ENCODE measurements at places on chromosomes 12 and 14.

- DNase-seq: no peak
Observed at GRCh38 chr12:26102953-26103352, 21.9 kb downstream of the BHLHE41 start.

- DNase-seq: no peak
Observed at GRCh38 chr12:69886715-69887114, 61.7 kb downstream of the MYRFL start.

- DNase-seq: no peak
Observed at GRCh38 chr14:92637228-92637627, 111.2 kb downstream of the LGMN start.

- no peak for DNase-seq
Observed at GRCh38 chr12:28507033-28507432, 316.8 kb downstream of the CCDC91 start.

- DNase-seq: no peak
Observed at GRCh38 chr14:57493467-57494181, at the start of gene CCDC198. TSS of gene CCDC198 (minus strand) at chr14:57493857. CDS start at chr14:57493715, 142 bp downstream.

DNA sequence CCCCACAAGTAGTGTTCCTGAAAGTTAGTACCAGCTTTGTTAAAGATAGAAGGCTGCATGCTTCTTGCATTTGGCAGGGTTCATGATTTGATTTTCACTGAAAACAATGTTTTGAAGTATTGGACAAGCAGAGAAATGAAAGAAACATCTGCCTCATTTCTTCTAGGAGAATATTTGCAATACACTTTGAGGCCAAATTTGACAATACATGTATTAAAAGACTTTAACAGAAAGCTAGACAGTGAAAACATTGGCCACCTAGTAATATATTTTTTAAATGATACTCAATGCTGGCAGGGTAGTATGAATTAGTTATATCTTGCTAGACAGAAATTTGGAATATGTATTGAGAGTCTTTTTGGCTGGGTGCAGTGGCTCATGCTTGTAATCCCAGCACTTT, 68.5 kb downstream of the GCH1 start:
- DNase-seq: no peak

DNA sequence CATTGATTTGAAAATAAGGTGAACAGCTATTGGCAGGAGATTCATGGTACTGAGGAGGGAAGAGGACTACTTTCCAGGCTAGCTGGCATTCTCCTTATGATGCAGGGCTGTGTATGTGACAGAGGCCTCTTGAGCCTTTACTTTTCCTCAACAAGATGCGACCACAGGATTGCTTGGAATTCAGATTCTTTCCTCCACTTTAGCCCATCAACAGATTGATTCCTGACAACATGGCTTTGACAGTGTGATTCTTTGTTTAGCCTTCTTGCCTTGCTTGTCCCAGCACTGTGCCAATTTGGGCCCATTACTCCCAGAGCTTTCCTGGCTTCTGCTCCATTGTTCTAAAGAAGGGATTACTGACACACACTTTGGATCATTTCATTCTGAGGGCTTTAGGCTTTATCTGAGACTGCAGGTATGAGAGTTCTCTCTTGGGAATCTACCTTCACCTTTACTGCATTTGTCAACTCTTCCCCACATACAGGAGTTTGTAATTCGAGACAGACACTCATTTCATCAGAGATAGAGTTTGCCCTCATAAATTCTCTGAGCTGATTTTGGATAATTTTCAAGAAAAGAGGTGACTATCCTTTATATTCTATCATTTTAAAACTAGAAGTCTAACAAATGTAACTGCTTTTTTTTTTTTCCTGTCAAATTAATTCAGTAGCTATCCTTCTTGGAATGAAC, 206.4 kb upstream of the GZMB start:
- no peak for DNase-seq

DNA sequence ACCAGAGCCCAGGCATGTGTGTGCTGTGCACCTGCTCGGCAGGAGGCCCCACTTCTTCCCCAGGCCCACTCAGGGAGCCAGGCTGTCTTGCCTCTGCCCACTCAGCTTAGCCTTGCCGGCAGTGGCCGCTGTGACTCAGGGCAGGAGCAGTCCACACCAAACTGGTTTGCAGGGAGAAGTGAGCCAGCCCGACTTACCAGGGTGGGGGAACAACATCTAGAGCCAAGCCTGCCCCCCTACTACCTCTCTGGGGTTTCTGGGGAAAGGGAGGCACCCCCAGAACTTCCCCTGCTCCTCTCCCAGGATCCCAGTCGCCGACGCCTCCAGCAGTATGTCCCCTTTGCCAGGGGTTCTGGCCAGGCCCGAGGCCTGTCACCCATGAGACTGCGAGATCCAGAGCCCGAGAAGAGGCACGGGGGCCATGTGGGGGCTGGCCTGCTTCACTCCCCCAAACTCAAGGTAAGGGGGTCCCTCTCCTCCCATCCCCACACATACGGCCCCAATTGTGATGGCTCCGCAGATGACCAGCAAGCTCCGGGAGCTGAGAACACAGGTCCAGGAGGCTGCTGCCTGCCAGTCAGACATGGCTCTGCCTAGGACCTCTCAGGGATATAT, 3.0 kb downstream of the PLEKHG6 start:
- no peak for DNase-seq

DNA sequence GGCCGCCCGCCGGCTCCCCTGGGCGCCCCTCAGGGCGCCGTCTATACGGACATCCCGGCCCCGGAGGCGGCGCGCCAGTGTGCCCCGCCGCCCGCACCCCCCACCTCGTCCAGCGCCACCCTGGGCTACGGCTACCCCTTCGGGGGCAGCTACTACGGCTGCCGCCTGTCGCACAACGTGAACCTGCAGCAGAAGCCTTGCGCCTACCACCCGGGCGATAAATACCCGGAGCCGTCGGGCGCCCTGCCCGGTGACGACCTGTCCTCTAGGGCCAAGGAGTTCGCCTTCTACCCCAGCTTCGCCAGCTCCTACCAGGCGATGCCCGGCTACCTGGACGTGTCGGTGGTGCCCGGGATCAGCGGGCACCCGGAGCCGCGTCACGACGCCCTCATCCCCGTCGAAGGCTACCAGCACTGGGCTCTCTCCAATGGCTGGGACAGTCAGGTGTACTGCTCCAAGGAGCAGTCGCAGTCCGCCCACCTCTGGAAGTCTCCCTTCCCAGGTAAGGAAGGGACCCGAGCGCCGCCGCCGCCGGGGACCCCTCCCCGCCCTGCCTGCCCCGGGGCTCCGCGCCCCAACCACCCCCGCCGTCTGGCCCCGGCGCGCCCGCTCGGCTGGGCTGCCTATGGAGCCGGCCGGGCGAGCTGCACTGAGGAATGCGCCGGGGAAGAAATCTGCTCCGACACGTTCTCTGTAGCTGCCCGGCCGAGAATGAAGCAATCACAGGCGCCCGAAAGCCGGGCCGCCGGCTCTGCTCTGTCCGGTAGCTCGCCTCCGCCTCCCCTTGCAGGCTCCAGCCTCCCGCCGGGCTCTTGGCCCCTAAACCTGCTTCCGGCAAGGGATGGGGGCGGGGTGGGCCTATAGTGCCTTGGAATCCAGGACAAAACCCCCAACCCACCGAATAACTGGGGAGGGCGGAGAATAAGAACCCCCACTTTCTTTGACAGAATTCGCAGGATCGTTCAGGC, 794 bp downstream of the HOXC13 start:
- no peak for DNase-seq

GRCh38 chr14:95431199-95432143, 85.0 kb downstream of the SYNE3 start:
- DNase-seq: no peak

- DNase-seq: no peak
Observed at GRCh38 chr12:11834104-11834812, 184.8 kb downstream of the ETV6 start.

DNA sequence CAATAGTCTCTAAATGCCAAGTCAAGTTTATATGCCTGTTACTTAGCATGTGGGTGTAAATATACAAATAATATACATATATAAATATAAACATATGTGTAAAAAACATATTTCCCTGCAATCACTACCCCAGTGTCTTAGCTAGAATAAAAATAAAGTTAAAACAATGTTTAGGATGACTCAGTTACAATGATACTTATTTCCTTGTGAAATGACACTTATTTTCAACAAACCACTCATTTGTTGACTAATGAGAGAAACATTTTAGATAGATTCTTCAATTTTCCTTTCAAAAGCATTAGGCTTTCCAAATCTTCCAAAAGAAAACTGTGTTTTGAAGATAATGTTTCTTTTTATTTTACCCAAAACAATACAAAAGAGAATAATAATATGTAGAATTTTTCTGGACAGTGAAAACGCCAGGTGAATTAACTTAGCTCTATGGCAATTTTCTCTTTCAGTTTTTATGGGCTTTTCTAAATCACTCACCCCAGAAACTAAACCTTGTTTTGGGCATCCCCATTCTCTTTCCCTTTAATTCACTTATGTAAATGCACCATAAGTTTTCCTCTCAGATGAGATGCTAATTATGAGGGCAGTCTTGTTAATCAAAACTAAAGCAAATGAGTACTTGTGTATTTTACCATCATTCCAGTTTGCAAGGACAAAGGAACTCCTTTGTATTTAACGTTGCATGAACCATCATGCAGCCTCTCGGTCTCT, 465.9 kb downstream of the BCAT1 start:
- no peak for DNase-seq

GRCh38 chr12:131620946-131621681, 89.8 kb upstream of the SFSWAP start:
- DNase-seq: no peak

GRCh38 chr14:59377491-59377890, 87.7 kb downstream of the GPR135 start:
- no peak for DNase-seq

GRCh38 chr14:20734430-20734806, 11.3 kb upstream of the EDDM3A start:
- DNase-seq: no peak

DNA sequence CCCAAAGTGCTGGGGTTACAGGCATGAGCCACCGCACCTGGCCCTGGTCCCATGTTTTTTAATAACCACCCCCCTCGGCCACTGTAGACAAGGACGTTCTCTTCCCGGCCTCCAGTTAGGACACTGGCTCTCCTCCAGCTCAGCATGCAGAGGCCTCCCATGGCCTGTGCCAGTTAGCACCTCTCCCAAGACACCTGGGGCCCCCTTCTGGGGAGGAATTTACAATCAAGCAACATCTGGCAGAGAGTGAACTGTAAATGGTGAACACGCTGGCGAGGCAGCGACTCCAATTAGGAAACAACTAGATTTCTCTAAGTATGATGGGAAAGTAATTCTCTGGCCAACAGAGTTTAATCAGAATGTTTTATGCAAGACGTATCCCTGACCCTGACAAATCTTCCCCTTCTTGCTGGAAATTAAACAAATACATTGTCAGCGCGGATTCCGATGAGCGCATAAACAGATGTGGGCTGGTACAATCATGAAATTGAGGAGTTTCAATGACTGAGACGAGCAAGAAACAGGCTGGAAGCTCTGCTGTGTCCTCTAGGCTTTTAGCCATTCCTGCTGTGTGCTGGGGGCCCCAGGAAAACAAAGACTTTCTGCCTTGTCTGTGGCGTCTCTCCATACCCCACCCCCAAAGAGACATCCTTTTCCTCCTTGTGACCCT, 61.7 kb upstream of the DLK1 start:
- DNase-seq: no peak

DNA sequence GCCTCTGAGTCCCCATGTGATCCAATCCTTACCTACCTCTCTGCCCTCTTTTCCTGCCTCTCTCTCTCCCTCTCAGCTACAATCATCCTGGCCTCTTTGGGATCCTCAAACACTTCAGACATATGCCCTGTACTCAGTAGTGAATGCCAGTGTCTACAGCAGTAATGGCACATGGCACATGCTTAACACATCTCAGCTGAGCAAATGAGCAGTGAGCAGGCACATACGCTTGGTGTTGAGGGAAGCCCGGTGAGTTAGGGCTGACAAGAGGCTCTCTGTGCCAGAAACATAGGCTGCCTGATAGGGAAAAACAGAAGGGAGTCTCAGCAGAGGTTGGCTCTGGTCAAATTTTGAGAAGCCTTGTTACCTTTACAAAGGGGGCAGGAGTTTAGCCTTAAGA, 409.1 kb downstream of the TMEM132D start:
- no peak for DNase-seq

DNA sequence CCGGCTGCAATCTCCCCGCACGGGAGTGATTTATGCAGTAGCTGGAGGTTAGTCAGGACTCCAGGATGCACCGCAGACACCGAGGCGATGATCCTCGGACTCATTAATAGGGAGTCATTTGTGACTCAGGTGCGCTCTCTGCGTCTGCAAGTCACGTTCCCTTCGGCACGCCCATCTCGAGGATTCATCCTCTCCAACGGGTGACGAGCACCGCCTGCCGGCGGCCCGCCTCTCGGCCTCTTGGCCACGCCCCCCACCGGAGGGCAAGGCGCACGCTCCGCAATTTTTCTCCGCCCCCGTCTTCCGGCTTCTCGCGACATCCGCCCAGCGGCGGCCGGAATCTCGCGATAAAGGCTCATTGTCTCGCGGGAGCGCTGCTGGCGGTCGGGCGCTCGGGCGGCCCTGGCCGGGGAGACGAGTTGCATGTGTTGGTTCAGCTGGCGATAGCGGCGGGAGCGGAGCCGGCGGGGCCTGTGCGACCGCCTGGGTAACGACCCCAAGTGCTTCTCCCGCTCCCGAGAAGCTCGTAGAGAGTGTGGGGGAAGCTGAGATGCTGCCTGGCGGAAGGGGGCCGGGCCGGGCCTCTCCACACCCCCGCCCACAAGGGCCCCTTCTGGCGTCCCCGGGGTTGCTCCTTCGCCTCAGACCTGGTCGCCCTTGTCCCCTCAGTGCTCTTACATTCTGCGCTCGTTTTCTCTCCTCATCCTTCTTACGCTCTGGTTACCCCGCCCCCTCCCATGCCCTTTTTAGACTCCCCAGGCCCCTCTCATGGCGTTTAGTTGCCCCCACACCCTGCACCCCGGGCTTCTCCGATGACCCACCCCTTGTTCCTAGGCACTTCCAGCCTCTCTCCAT, at the start of gene DENR:
Gene DENR, plus strand, starts transcription at position 361 of the 855 bp plus-strand sequence. CDS start 878 bp downstream, outside the sequence.
- DNase-seq: peak; percentile 98

DNA sequence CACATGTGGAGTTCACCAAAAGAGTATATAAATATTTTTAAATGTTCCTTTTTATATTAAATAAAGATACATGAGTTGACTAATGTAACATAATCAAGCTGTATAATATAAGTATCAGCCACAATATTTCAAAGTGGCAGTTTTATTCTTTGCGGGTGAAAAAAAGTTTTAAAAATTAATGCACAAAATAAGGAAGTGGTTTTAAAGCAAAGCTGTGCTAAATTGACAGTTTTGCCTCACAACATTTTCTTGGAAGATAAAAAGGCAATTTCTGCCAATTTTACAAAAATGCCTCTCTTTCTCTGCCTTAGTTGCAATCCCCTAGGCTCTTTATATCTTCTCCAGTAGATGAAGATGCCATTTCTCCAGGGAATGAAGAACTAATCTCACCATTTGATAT, 719.1 kb downstream of the C12orf50 start:
- DNase-seq: no peak

DNA sequence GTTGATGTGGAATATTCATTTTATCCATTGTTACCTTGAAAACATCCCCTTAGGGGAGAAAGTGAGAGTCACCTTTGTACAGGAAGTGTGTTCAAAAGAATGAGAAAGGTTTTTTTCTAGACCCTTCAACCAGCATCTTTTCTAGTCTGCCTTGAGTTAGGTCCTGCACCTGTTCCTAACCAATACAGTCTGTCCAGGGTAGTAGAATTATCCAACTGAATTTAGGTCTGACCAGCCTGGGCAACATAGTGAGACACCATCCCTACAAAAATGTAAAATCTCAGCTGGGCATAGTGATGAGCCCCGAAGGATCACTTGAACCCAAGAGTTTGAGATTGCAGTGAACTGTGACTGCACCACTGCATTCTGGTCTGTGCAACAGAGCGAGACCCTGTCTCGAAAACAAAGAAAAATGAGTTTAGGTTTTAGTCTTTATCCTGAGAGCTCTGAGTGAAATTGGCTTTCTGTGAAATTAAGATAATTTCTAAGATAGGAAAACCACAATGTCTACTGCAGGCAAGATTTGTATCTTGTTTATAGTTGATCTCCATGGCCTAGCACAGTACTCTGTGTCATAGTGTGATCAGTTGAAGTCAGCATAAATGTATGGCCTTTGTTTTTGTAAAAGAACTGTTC, 25.2 kb downstream of the ARHGAP5 start:
- DNase-seq: no peak
